ENCODE measurements at places on chromosomes 5 and 9.
A peak's percentile ranks its signal among the peaks of the same experiment; 100 is the strongest.

GRCh38 chr5:41339339-41339738 is 126.0 kb upstream of the C6 start:
- no peak for DNase-seq

GRCh38 chr5:85049020-85049419 is 664.3 kb upstream of the EDIL3 start:
- DNase-seq: peak; percentile 71

- DNase-seq: no peak
These were observed 116.5 kb upstream of the CACNA1B start for GRCh38 chr9:137761032-137761431.

GRCh38 chr5:132375957-132376356 is 6.4 kb downstream of the SLC22A5 start:
- DNase-seq: no peak

DNA sequence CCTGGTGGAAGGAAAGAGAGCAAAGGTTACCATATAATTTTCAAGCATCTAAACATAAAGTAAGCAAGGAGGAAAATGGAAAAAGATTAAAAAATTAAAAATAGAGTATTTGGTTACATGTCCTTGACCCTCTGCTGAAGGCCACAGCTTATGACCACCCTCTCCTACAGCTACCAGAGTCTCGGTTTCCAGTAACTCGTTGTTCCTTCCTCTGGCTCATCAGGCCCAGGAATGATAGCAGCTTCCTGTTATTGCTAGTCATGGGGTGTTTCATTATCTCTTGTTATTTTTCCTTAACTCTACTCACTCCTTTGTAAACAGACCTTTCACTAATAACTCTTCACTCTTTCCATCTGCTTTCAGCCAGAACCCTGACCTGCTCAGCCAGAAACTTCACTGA is 102.2 kb downstream of the YTHDC2 start:
- peak; percentile 78 for DNase-seq

DNA sequence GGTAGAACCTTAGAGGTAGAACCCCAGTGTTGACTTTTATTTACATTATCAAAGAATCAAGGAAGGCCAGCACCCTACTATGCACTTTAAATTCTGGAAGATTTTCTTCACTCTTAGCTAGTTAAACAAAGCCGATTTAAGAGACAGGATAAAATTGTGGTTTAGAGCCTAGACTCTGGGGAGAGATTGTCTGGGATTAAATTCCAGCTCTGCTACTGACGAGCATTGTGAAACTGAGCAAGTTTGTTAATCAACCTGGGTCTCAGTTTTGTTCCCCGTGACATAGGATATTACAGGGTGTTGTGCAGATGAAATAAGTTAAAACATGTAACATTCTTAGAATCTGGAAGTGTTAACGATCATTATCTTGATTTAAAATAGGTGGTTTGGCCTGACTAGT is 83.5 kb downstream of the FEM1C start:
- DNase-seq: no peak

DNA sequence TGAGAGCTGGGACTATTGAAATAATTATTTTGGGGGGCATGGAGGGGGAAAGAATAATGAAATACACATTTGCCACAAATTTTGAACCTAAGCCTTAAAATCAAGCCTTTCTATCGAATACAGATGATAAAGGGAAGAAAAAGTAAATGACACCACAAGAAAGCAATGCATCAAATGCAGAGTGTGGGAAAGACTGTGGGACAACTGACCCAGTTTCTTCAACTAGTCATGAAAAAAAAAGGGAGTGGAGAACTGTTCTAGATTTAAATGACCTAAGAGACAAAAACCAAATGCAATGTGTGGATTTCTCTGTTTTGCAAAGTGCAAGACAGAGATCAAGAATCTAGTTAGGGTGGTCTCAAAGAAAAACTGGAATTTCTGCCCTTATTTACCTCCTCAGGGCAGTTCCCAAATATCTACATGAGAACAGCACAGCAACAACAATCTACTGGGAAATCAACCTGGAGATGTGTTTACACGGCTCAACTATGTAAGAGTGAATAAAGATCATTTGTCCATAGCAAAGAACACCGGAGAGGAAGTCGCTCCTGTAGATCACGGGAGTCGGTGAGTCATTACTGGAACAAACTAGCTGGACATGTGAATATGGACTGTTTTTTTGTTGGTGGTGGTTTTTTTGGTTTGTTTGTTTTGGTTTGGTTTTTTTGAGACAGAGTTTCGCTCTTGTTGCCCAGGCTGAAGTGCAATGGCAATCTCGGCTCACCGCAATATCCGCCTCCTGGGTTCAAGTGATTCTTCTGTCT is 145.9 kb downstream of the DROSHA start:
- no peak for DNase-seq

- DNase-seq: no peak
These were observed 135.6 kb upstream of the LPCAT1 start for GRCh38 chr5:1659100-1659981.

GRCh38 chr5:32018476-32019436 is 155.4 kb downstream of the GOLPH3 start:
- peak; percentile 47 for DNase-seq

DNA sequence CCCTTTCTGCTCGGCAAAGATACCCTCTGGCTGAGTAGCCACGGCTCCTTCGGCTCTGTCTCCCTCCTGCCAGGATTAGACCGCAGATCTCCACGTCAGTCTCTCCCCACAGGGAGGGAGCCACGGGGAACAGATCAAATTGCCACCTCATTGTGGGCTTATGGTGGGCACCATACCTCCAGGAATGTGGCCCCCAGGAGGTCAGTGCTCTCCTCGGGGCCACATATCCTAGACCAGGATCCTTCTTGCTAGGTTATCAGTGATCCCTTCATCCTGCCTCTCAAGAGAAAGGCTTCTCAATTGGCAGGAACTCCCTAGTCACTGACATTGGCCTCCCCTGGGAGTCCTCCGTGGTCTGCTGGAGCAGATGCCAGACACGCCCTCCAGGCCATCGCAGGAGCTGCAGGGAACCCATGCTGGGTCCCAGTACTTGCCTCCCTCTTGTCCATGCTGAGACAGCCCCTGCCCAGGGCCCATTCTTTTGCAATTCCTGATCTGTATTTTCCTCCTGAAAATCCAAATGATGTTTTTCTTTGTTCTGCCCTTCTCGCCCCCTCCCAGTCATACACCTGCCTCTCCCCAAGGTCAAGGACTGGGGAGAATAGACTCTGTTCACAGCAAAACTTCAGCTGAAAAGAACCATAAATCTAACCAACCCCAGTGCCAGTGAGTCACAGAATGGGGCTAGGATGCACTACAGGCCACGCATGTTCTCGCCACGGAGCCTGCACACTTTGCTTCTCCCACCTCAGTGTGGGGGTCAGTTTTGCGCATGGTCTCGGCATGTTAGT is 31.6 kb upstream of the ENHO start:
- no peak for DNase-seq

DNA sequence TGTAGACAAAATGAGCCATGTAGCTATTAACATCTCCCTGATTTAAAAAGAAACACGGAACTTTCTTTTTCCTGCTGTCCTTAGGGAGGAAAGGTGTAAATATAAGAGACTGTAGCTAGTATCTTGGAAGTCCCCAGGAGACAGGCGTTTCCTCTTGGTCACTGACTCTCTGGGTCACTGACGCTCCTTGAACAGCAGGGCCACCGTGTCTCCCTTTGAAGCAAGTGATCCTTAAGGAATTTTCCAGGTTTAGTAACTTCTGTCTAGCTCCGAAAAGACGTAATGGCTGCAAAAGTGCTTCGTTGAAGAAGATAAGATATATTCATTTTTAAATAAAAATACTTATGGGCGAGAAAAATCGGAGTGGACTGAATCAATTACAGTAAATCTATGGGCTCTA is 745 bp upstream of the CLTA start:
- DNase-seq: no peak

DNA sequence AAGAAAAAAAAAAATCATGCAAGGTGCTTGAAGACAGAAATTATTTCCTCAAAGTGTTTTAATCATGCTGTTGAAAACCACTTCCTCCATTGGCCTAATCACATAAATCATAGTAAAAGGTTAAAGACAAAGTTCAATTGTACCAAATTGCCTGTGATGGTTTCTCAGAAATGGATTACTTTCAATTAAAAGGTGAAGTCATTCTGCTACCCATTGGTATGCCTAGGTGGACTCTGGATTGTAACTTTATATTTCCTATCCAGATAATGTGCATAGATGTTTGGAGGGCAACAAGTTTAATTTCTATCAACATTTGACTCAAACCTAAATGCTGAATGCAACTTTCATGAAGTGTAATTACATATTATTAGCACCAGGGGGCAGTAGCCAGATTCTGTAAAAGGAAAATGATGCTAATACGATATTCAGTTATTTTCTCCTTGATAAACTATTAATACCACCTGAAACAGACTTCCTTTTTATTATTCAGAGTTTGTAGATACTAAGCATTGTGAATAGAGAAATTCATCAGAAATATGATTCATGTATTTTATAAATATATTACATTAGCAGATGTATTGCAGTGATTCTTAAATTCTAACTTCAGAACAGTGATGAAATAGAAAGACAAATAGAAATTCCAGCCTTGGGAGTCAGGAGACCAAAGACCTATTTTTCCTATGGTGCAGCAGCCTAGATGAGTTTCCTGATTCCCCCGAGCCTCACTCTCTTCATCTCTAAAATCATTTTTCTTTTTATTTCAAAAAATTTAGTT is 148.2 kb downstream of the CAAP1 start:
- DNase-seq: peak; percentile 54

DNA sequence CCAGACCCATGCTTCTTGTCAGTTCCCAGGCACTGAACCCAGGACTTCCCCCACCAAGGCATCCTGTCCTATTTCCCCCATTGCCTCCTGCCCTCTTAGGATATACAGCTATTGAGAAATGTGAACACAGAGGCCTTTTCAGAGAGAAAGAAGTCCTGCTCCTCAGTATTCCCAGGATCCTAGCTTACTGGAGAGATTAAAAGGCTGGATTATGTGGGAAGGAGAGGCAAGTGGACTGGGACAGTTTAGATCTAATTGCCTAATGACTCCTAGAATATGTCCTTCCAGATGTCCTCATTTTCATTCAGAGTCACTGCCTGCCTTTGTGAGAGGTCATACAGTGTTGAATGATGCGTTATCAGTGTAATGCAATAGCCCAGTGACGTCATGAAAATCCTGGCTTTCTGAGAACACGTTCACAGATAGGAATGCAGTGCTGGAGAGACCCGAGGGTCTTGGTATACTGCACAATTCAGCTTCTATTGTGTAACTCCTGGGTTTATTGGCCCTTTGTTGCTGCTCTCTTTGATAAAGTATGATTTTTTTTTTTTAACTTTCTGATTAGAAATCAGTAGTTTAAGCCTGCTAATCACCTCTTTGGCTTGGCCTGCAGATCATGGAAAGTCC is 26.2 kb downstream of the WWC1 start:
- DNase-seq: peak; percentile 98

DNA sequence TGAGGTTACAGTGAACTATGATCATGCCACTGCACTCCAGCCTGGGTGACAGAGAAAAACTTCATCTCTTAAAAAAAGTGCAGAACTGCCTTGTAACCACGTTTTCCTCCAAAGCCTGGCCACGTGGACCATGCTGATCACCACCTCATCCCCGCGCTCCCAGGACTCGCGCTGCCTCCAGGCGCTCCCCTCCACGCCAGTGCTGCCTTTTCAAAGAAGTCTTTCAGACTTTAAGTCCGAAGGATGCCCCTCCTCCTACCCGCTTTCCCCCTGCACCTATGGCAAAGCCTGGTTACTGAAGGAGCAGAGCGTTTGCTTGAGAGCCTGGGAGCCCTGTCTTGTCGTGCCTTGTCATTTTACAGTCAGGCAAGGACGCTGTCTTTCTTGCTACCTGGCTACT is 43.8 kb downstream of the HABP4 start:
- no peak for DNase-seq

- peak; percentile 6 for DNase-seq
These were observed 196.8 kb downstream of the ANXA1 start for GRCh38 chr9:73348471-73348870.

- DNase-seq: peak; percentile 12
These were observed 143.3 kb upstream of the SMARCA2 start for GRCh38 chr9:1871626-1872419.

DNA sequence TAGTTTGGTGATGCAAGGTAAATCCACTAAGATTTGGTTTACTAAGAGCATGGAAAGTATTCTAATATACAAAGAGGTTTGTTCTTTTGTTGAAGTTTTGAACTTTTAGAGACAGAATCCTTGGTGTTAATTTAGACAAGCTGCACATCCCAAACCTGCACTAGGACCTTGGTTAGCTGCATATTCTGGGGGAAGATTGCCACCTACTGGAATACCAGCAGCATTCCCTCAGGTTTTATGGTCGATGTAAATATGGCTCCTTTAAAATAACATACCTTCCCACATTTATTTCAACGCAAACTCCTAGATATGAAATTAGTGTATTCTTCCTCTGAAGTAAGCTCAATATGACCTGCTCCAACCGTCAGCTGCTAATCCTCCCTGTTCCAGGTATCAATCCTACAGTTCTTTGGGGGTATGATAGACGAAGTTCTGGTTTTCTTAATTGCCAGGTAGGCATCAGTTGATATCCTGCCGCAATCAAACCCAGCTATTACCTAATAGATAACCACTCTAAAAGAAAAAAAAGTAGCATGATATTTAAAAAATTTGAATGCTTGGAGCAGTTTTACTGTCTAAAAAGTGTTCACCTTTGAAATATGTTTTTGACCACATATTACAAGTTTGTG is 624.1 kb downstream of the ISL1 start:
- peak; percentile 67 for DNase-seq

GRCh38 chr9:135468854-135469521 is 10.6 kb upstream of the PPP1R26 start:
- DNase-seq: peak; percentile 29

- DNase-seq: no peak
These were observed 3.1 kb downstream of the EGR1 start for GRCh38 chr5:138468133-138468965.

- DNase-seq: peak; percentile 12
These were observed 265.5 kb upstream of the ZNF608 start for GRCh38 chr5:125011947-125012346.

- DNase-seq: no peak
These were observed 7.2 kb upstream of the TLR4 start for GRCh38 chr9:117697046-117697445.

DNA sequence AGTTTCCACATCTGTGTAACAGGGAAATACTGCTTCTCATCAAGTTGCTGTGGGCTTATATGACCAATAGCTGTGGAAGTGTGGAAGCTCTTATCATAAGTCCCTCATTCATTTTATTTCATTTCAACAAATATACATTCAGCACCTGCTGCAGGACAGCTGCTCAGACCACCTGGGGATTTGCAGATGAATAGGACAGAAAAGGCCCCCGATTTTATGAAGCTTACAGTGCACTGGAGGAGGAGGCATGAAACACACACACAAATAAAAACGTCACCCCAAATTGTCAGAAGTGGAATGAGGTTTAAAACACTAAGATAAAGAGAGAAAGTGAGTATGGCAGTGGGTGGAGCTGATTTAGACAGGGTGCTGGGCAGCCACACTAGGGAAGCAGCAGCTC is 107.2 kb downstream of the DRD1 start:
- no peak for DNase-seq

DNA sequence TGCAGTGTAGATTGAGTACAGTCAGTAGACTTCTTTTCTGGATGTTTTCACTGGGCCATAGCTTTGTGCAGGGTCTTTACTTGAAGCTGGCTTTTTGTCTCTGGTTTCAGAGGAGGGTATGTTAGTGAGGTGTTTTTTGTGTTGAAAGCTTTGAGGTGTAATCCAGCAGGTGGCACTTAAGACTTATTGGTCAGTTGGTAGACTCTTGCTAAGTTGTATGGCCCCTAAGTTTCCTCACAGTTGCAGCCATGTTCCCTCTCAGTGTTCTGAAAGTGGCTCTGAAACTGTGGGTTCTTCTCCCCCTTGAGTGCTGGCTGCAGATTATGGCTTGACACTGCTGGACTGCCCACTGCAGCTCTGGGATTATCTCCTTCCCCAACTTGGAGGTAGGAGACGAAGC is 55.7 kb upstream of the SLC44A1 start:
- no peak for DNase-seq

GRCh38 chr9:80957801-80958200 is 731.5 kb downstream of the TLE1 start:
- no peak for DNase-seq

Data from cardiac muscle cell (in vitro differentiated cells and primary cell).